Stimulated activated CD4-positive, alpha-beta T cell treated with anti-CD3 and anti-CD28 coated beads, Interleukin-4, amount 100 ng/mL, for 4 hours (primary cell): ENCODE measurements at places on chromosomes 12 and 14.

GRCh38 chr12:55996715-55997534 is at the start of gene SUOX:
TSS of gene SUOX (plus strand) at chr12:55997276. CDS start at chr12:56002222, 4,946 bp downstream.
- no peak for DNase-seq

- no peak for DNase-seq
These were observed at the start of gene PLEKHD1 for GRCh38 chr14:69484444-69485314. TSS of gene PLEKHD1 (plus strand) at chr14:69484728. CDS start at chr14:69484966, 238 bp downstream.

GRCh38 chr12:130127532-130127911 is 34.7 kb upstream of the FZD10 start:
- DNase-seq = no peak

GRCh38 chr12:27607591-27607990 is 83.6 kb downstream of the PPFIBP1 start:
- DNase-seq = no peak

- DNase-seq = no peak
These were observed 138.5 kb downstream of the KICS2 start for GRCh38 chr12:64083285-64084210.

DNA sequence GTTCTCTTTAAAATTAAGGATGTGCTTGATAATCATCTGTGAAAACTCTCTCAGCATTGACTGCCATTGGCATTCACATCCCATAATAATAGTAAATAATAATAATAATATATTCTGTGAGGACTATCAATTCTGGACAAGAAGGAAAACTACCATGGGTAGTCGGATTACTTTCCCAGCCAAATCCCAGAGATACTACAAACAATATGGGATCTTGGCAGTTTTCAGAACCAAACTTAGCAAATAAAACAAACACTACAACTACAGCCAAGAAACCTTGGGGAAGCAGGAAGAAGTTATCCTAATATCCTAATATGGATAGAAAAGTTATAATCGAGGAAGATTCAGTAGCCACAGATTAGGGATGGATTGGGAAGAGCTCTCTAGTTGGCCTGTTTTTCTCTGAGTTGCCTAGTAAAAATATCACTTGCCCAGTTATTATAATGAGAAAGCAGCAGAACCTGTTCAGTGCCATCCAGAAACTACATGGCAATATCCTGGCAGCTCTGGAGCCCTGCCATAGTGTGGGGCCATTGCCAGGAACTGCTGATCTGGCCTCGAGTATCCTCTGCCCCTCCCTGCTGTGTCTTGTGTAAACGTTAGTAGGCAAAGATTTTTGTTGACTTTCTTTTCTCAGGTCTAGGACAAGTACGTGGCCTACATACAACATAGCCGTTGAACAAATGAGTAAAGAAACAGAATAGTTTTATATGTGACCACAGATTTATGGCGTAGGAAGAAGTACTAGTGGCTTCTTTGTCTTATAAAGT is 193.5 kb downstream of the SLC2A13 start:
- DNase-seq = no peak

GRCh38 chr12:122183588-122183940 is 641 bp downstream of the LRRC43 start:
- no peak for DNase-seq

GRCh38 chr12:58847901-58848600 is 72.3 kb downstream of the LRIG3 start:
- DNase-seq = no peak

- DNase-seq = no peak
These were observed 54.9 kb upstream of the PPP2R5C start for GRCh38 chr14:101706509-101707067.

GRCh38 chr12:113647048-113647447 is 175.4 kb upstream of the LHX5 start:
- no peak for DNase-seq

- no peak for DNase-seq
These were observed 194.6 kb upstream of the FSCB start for GRCh38 chr14:44701563-44702263.

DNA sequence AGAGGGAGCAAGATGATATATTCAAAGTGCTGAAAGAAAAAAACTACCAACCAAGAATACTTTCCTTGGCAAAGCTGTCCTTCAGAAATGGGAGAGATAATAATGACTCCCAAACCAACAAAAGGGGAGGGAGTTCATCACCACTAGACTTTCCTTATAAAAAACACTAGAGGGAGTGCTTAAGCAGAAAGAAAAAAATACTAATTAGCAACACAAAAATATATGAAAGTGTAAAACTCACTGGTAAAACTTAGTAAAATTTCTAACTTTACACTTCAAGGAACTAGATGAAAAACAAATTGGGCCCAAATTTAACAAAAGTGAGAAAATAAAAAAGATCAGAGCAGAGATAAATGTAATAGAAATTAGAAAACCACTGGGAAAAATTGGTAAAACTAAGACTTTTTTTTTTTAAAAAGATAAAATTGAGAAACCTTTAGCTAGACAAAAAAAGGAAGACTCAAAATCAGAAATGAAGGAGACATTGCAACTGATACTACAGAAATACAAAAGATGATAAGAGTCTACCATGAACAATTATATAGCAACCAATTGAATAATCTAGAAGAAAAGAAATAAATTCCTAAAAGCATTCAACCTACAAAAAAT is 60.4 kb upstream of the FAR2 start:
- no peak for DNase-seq

DNA sequence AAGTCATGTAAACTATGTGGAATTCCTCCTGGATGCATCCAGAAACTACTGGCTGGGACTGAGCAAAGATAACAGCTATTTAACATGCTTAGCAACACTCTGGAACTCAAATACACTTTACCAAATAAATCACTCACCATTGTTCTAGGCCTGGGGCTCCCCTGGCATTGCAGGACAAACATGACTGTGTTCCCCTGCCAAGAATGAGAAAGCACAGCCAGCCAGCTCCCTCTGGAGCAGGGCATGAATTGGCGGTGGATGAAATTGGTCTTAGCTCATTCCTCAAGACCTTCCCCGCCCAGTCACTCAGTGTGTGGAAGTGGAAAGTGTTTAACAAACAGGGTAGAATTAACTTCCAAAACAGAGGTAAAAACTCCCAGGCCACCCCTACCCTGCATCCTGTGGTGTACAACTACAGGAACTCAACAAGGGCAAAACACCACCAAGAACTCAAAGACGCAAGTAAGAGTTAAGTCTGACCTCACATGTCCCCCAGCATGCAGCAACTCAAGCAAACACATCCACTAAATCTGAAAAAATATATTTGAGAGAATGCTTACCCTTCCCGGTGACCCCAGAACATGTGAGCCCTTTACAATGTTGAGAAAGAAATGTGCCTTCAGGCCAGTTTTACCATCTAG is 58.4 kb upstream of the BDKRB2 start:
- no peak for DNase-seq

- DNase-seq = no peak
These were observed 102.2 kb upstream of the BCL2L14 start for GRCh38 chr12:11968516-11968915.

DNA sequence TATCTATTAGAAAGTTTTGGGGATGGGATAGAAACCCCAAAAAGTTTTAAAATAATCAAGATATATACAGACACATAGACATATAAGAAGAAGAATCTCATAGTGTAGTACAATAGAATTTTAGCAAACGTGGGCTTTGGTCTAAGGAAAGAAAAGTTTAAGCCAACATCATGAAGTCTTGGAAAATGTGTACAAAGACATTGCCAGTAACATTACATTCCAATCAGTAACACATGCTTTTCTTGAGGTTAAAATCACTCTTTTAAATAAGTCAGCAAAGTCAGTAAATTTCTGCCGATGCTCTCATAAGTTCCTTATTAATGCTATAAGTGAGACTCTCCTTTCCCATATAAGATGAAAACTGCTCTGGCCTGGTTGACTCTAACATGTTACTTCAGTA is 201.1 kb upstream of the LRIG3 start:
- DNase-seq = no peak
